ENCODE measurements at places on chromosomes 12 and 14.
A peak's percentile ranks its signal among the peaks of the same experiment; 100 is the strongest.

- DNase-seq, result no peak
Measured at GRCh38 chr14:85221832-85222231, 308.1 kb upstream of the FLRT2 start.

- DNase-seq, result no peak
Measured at GRCh38 chr14:21917699-21918436, 244.2 kb upstream of the OR4E1 start.

- DNase-seq, result no peak
Measured at GRCh38 chr12:3713483-3713882, 39.4 kb downstream of the CRACR2A start.

- DNase-seq, result no peak
Measured at GRCh38 chr14:105197211-105197641, 16.1 kb upstream of the NUDT14 start.

DNA sequence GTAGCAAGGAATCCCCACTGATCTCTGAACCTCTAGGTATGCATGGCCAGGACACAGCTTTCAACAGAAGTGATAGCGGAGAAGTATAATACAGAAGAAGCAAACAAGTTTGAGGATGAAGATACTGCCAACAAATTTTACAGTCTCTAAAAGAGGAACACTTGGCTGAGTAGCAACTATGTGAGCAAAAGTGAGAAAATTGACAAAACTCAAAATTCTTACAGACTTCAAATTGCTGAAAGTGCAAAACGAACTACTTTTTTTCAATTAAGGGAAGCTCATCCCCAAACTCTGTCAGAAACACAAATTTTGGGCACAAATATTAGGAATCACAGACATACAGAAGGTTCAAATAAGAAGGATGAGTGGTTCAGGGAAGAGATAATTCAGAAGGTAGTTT lies 1324.6 kb downstream of the LRFN5 start:
- no peak for DNase-seq

GRCh38 chr14:95253039-95253630 lies 66.6 kb downstream of the CLMN start:
- no peak for DNase-seq

GRCh38 chr14:88986146-88986841 lies 161.8 kb downstream of the TTC8 start:
- no peak for DNase-seq

DNA sequence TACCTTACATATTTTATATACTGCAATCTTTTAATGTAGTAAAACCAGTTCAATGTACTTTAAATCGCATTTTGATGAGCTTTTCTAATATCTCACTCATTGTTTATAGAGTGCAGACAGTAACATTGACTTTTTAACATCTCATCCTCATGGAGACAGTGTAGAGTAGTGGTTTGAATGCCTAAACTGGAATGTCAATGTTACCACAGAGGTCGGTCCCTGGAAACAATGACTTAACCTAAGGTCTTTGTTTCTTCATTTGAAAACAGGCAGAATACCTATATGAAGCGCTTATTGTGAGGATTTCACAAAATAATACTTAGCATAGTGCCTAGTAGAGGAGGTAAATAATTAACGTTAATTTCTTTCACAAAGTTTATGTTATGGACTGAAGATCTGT lies 5.0 kb downstream of the CDK17 start:
- DNase-seq, result no peak

DNA sequence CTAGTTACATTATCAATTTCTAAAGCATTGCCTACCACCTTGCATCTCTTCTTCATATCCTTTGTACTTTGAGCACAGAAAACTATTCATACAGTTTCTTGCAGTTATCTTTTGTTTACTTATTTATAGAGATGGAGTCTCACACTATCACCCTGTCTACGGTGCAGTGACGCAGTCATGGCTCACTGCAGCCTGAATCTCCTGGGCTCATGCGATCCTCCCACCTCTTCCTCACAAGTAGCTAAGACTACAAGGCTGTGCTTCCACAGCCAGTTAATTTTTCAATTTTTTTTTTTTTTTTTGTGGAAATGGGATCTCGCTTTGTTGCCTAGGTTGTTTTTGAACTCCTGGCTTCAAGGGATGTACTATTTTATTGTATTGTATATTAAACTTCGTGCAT lies 158.0 kb downstream of the TTC6 start:
- DNase-seq, result no peak

GRCh38 chr12:117885211-117885610 lies 83.6 kb downstream of the KSR2 start:
- DNase-seq, result no peak

DNA sequence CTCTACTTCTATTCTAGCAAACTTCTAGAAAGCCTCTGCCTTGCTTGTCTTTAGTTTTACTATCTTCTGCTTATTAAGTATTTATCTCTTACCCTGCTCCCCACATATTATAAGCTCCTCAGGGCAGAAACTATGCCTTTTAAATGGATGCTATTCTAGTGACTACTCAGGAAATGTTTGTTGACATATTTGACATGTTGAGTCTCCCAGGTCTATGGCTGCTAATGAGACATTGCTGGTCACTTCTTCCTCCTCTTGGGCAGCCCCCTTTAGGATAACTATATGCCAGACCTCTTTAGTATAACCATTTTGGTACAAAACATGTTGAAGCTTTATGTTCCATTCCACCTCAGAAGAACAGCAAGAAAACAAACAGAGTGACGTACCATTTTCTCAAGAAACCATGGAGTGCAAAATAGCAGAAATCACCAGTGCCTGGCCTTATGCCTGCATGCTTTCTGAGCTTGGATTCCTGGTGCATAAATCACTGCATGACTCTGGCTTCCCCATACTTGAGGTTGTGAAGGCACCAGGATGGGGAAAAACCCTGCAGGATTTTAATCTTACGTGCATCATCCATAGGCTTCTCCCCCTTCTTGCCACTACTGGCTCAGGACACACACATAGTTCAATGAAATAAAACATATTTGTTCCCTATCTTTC lies 202.6 kb downstream of the TMX1 start:
- no peak for DNase-seq

DNA sequence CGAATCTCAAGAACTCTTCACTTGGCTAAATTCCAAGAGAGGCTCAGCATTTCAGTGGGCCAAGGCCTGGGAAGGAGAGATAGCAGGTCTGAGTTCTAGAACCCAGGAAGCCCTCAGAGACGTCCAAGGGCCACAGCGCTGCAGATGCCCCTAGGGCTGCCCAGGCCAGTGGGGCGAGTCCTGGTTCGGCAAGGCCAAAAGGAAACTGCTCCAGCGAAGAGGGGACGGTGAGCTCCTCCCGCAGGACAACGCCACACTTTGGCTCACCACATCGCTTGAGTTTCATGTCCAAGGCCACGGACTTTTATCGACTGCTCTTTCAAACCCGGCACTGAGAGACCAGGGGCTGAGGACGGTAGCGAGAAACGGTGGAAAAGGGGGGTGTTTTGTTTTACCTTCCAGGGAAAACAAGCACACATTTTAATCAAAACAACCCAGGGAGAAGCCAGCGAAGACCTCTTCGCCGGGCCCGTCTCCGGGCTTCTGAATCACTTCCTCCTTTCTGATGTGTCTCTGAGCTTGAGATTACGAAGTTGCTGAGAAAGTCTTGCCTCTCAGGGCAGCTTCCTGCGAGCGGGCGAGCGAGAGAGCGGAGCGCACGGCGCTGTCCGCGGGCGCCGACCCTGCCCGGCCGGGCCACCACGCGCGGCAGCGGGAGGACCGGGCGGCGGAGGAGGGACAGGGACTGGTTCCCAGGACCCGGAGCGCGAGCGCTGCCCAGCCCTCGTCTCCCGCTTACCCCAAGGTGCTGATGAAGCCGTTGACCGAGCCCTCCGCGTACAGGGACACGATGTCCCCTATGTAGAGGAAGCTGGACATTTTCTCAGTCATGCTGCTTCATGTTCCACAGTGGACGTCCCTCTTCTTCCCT lies 808 bp downstream of the ITPR2 start:
- DNase-seq, result peak; percentile 94

DNA sequence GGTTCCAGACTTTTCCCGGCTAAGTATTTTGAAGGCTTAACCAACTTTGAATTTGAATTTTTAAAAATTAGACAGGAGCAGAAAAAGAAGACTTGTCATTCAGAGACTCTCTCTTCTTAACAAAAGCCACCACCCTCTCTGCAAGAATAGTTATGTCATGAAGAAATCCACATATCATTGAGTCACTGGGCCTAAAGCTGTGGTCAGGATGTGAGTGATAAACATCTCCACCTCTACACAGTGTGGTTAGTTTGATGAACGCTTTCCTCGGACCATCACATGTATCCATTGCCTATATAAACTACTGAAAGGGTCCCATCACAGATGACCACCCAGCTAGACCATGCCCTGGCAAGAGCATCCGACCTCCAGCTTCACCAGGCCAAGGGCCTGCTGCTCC lies 226.1 kb downstream of the KSR2 start:
- DNase-seq, result no peak

GRCh38 chr12:113591480-113591974 lies 119.9 kb upstream of the LHX5 start:
- DNase-seq, result peak; percentile 68

GRCh38 chr14:50059763-50060616 lies 56.4 kb downstream of the VCPKMT start:
- DNase-seq, result peak; percentile 71

GRCh38 chr12:93174473-93174872 lies 203.3 kb upstream of the NUDT4 start:
- DNase-seq, result no peak

DNA sequence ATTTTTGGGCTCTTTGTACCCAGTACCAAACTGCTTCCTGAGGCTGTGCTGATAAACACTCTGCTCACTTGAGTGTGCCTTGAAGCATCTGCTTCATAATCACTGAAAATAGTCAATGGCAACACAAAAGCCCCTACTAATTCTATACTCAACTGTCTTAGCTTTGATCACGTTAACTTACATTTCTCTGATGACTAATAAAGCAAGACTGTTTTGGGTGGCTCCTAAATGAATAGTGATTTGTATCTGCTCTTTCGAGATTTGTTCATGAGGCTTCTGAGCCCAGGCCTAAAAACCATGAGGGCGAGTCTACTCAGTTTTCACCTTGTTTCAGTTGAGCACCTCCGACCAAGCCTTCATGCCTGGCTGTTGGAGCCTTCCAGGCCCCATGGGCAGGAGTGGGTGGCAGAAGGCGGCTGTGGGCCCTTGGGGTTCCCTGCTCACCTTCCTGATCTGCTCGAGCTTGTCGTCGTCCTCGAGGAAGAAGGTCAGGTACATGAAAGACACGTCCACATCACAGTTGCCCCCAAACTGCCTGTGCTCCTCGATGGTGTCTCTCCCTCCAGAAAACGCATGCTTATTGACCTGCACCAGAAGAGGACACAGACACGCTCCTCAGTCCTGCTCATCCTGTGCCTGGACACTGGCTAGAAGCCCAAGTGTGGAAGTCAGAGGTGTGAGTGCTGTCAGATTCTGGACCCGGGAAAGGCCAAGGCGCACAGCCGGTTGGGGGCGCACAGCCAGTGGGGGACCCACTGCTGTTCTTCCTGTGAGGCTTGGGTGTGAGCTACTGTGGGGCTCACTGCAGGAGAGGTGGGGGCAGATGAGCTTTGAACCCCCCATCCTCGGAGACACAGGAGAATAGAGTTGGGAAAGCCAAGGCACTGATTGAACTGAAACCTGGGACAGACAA lies 13.7 kb downstream of the SLC25A47 start:
- DNase-seq, result peak; percentile 44

- DNase-seq, result peak; percentile 84
Measured at GRCh38 chr12:121668750-121669520, 519 bp downstream of the MORN3 start.

GRCh38 chr14:93319494-93319893 lies 13.3 kb downstream of the BTBD7 start:
- DNase-seq, result no peak

GRCh38 chr12:48388938-48389337 lies 38.2 kb upstream of the ZNF641 start:
- DNase-seq, result no peak

DNA sequence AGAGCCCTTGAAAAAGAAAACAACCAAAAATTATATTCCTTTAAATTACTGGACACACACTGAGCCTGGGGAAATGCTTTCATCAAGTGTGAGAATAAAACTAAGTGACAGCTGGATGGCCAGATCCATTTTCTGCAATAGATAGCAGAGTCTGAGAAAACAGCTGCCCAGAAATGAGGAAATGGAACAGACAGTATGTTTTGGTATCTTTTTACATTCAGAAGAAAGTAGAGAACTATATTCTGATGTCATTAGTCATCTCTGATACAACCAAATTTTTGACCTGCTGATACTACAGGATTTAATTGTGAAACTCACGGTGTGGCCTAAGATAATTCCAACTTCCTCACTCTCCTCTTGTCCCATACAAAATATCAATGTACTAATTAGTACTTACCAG lies 78.2 kb downstream of the HMGA2 start:
- no peak for DNase-seq

DNA sequence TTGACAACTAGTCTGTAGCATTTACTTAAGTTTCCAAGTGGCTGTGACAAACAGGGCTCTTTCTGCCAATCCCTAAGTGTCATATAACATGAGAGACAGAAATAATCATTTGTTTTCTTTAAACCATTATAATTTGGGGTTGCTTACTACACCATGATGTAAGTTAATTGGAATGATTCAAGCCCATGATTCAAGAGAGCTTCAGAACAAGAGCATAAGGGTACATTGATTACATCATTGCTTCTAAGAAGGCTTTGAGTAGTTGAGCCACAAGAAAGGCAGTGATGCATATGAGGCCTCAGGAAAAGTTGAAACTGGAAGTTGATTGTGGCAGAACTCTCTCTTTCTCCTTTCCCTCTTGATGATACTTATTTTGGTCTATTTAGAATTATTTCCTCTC lies 444.0 kb downstream of the CCER1 start:
- no peak for DNase-seq

- no peak for DNase-seq
Measured at GRCh38 chr14:21136024-21136423, 19.8 kb downstream of the OR5AU1 start.

DNA sequence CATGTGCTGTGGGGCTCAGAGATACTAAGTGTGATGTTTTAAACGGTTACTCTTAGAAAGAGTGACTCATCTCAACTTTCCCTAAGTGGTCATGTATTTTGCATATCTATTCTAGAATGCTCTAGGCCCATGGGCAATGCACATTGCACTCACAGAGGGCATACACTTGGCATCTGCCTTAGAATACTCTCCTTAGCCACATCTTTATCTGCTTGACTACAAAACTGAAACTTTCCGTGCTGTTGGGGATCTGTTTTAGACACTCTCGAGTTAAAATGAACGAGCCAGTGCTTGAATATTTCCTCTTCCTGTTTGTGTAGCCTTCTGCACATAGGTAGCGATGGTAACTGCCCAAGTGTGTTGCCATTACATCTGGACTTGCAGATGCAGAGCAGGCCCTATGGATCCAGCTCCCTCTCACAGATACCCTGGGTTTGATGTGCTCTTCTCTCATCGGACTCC lies 180.5 kb downstream of the CAND1 start:
- DNase-seq, result no peak
